Bone marrow (tissue), 2 donors: ENCODE measurements at places on chromosomes 5 and 9.

DNA sequence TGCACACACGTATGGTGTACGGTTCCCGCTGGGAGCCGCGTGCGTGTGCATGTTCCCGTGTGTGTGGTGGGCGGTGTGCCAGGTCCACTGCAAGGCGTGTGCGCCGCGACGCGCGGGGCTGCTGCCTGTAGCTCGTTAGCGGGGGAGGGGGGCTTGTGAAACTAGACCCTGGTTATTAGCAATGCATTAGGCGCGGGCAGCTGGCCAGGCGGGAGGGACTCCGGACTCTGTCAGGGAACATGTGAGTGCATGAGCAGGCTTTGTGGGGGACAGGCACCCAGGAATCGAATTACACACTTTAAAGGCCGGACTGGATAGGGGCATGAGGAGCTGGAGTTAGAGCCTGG lies 32.2 kb upstream of the ENHO start:
- no peak for DNase-seq

GRCh38 chr5:172172912-172173563 lies 15.0 kb downstream of the STK10 start:
- no peak for DNase-seq

DNA sequence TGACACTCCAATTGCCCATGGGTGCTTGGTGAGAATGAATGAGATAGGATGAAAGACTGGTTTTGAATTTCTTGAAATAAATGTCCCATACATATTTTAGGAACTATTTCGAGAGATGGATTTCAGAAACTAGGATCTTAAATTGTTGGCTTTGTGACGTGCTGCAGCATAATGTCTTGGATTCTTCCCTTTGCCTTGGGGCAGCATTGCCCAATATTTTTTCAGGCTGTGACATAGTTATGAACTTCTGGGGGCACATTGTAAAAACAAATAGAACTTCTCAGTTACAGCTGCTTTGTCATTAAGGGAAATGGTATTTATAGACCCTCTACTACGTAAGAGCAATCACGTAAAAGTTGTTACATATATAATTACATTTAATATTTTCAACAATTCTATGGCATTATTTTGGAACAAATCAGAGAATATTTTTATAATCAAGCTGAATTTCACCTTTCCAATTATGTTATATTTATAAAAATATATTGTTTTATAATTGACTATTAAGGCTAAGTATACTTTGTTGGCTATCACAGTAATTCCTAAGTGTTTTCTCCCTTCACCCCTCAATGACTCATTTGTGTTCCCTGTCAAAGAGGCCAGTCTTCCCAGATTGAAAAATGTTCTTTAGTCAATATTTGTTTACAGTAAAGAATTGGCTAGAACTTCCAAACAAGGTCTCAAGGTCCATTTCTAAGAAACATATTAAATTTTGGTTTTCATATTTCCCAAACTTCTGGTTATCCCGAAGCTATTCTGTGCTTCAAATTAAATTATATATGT lies 1388.3 kb upstream of the ACO1 start:
- DNase-seq: no peak

DNA sequence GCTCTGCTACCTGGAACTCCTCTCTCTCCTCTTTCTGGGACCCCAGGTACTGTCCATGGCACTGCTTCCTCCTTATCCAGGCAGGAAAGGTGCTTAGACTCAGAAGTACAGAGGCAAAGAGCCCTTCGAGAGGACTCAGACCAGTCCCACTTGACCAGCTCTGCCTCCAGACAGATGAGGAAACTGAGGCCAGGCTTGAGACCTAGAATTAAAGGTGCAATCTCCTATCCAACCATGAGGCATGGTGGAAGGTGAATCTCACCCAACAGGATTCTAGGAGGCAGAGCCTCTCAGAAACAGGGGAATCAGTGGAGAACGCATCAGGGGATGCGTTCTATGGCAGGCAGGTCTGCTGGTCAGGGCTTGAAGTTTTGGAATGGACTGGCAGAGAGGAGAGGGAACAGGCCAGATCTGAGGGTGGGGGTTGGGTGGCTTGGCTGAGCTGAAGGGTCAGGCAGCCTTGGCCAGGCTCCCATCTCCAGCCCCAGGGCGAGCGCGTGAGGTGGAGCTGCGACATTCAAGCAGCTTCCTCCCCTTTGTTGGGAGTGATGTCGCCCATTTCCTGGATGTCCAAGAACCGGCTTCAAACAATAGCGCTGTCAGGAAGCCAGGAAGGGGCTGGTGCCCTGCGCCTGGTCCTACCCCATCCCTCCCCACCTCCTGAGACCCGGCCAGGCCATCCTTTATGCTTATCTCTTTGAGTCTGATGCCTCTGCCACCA lies 26.2 kb downstream of the NDUFA8 start:
- no peak for DNase-seq

- no peak for DNase-seq
Measured at GRCh38 chr9:95311961-95312360, 5.5 kb downstream of the FANCC start.

GRCh38 chr9:75023846-75024245 lies 4.2 kb downstream of the CARNMT1 start:
- no peak for DNase-seq

GRCh38 chr5:76503929-76504328 lies 100.8 kb downstream of the IQGAP2 start:
- DNase-seq: no peak

DNA sequence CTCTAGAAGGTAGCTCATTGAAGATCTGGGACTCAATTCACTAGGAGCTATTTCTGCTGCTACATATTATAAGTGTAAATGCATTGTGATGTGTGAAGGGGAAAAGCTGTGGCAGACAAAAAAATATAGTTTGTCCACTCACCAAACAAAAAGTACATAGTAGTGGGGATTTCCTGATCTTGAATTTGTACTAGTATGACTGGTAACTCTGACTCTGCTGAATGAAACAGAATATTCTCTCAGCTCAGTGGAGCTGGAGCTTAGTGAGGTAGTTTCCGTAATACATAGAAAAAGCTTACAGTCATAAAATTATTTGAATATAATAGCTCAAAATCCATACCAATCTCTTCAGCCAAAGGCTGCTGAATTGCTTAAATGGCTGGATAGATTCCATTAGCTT lies 455.6 kb upstream of the CD180 start:
- DNase-seq: no peak

DNA sequence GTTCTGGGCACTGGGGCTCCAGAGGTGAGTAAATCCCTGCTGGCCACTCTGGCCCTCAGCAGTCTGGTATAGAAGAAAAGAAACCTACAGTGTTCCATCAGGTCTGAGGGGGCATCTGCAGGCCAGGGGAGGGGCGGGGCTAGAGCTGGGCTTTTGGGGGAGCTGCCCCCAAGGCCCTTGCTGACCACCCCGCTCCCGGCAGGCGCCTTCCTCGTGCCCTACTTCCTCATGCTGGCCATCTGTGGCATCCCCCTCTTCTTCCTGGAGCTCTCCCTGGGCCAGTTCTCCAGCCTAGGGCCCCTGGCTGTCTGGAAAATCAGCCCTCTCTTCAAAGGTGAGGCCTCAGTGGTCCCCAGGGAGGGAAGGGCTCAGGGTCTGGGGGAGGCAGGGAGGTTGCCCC lies 6.7 kb downstream of the SLC6A7 start:
- DNase-seq: no peak

DNA sequence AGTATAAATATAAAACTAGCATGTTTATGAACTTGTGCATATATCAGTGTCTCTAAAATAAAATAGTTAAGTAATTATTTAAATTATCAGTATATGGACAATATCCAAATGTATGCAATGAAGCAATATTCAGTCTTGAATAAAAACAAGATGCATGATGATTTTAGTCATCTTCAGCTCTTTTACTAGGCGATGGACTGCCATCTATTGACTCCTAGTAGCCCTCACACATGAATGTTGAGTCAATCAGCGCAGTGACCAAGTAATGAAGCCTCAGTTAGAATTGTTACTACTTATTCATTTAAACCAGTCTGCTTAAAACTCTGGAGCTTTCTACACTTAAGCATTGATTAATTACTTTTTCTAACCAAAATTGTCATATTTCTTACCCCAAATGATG lies 92.9 kb upstream of the GRHPR start:
- DNase-seq: no peak

DNA sequence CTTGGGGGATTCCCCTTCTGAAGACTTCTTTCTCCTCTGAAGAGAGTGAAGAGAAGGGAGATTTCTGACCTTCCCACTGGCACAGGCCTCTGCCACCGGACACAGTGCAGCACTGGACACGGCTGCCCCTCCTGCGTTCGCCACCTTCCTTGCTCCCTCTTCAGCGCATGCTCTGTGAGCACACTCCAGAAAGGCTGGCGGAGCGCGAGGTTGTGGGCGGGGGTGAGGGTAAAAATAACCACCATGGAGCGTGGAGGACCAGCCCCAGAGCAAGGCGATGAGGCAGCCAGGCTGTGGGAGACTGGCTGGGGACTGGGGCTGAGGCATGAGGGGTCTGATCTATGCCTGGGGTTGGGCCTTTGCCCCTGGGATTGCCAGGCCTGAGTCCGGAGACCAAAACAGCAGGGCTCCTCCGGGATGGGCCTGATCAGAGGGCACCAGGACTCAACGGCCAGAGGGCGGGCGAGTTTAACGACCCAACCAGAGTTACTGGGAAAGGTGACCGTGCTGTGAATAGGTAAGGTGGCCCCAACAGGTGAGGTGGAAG lies 97.2 kb downstream of the ROR2 start:
- DNase-seq: no peak

- DNase-seq: no peak
Measured at GRCh38 chr9:101625876-101626275, 31.1 kb upstream of the PPP3R2 start.

- no peak for DNase-seq
Measured at GRCh38 chr9:27632254-27632653, 59.0 kb upstream of the C9orf72 start.

- no peak for DNase-seq
Measured at GRCh38 chr5:133244242-133244641, 192.4 kb downstream of the HSPA4 start.

DNA sequence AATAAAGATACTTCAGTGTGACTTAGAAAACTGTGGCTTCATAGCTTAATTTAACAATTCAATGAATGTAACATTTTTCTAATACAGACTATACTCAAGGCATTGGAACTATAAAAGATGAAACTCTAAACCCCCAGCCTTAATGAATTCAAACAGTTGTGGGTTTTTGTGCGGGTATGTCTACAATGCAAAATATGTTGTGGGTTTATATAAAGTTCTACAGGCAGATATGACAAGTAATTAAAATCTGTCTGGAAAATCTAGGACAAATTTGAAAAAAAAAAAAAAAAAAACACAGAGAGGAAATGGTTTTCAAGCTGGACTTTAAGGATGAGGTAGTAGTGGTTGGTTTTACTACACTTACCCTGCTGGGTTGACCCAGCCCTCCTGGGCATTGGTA lies 467.5 kb upstream of the TLE4 start:
- no peak for DNase-seq

DNA sequence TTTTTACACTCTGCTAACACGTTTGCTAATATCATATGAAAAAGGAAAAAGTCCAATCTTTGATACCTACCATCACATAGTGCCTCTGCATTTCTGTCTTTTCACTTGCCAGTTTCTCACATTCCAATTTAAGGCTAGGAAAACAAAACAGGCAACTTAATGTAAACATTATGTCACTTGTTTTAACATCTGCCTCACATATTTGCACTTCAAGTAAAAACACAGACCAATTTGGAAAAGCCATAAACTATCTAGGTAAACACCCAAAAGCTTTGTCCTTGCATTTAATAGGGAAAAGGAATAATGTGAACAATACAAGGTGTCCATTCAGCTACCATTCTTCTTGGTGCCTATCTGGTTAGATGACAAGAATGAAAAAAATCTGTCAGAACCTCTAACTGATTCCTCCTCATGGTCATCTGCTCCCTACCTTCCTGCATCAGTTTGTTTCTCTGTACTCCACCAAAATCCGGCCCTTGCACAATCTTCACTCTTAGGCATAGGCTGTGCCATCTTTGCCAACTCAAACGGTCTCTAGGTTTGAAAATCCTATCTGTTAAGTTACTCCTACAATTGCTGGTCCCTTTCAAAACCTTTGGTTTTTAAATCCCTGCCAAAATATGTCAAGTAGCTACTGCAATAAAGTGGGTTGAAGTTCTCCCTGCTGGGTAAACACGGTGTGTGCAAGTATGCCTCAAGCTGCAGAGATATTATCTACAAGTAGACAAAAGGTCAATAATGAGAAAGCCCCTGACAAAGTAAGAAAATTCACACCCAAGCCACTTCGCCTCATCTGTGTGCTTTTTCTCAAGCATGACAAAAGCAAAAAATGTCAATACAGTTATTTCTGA lies 3.4 kb downstream of the TLE1 start:
- no peak for DNase-seq

- no peak for DNase-seq
Measured at GRCh38 chr5:25544652-25545249, 900.0 kb upstream of the CDH10 start.

- no peak for DNase-seq
Measured at GRCh38 chr9:73149371-73150067, 2.1 kb upstream of the ANXA1 start.

- no peak for DNase-seq
Measured at GRCh38 chr5:56066931-56067450, 72.2 kb upstream of the IL6ST start.

DNA sequence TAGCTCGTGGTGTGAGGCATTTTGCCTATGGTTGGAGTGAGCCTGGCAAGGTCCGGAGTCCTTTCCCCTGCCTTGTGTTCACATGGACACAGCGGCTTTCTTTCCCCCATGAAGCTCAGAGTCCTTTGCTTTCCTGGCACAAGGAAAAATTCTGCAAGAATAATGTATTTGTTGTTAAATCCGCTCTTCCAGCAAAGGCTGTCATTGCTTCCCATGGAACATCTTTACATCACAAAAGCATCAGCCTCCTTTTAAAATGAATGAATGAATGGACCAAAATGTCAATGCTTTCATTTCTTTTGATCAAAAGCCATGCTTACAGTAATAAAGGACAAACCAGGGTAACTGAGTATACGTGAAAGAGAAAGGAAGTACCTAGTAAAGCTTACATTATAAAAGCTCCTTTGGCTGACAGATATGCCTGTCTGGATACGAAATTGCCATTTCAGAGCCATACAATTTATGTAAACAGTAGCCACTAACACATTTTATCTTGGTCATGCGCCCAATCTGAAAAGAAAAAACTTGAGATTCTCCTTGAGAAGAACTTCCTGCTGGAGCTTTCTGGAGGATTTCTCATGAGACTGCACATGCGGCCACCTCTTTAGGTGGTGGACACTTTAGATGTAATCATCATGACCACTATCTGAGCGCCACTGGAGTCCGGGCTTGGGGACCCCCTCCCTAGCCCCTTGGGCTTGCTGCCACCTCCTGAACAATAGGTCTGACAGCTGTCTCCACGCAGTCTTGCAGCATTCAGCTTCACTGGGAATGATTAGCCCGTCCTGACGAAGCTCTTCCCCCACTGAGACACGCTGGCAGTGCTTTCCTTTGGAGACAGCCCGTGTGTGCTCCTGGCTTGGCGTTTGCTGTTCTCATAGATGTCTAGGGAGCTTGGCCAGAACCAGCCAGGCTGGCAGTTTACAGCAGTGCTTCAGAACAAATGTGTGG lies 355.9 kb downstream of the ADAMTS6 start:
- no peak for DNase-seq

GRCh38 chr5:68000805-68001204 lies 214.8 kb upstream of the PIK3R1 start:
- no peak for DNase-seq

GRCh38 chr5:172229904-172230303 lies 35.9 kb downstream of the EFCAB9 start:
- no peak for DNase-seq

- no peak for DNase-seq
Measured at GRCh38 chr5:52799358-52799982, 11.8 kb downstream of the ITGA1 start.

- DNase-seq: no peak
Measured at GRCh38 chr5:40384782-40385390, 294.8 kb upstream of the PTGER4 start.
